ENCODE measurements at places on chromosomes 2 and 18. TPM values are rescaled to one million over a fixed set of nuclear protein-coding genes. Genes with fewer than 3 reads are reported as not detected.

ARL6IP6 gene
- total RNA-seq, result 25.9 TPM

DNA sequence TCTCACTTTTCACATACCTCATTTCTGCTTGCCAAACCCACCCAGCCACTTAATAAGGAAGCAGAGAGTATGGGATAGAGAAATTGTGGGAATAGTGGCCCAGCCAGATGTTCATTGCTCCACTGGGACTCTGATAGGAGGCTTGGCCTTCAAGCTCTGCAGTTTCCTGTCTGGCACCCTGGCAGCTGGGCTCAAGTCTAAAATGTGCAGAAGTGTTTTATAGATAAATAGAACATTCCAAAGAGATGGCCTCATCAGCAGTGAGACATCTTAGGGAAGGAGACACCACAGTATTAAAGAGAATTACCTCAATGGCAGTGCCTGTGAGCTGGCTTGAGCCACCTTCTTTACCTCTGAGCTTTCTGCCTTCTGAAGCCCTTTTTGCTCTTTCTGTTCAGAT lies 24.7 kb downstream of the COPS7B start:
- no peak for DNase-seq

ABCB11 gene
- total RNA-seq, result not detected

GRCh38 chr18:44679914-44680272 lies 795 bp upstream of the SETBP1 start:
- peak; percentile 71 for DNase-seq

DNA sequence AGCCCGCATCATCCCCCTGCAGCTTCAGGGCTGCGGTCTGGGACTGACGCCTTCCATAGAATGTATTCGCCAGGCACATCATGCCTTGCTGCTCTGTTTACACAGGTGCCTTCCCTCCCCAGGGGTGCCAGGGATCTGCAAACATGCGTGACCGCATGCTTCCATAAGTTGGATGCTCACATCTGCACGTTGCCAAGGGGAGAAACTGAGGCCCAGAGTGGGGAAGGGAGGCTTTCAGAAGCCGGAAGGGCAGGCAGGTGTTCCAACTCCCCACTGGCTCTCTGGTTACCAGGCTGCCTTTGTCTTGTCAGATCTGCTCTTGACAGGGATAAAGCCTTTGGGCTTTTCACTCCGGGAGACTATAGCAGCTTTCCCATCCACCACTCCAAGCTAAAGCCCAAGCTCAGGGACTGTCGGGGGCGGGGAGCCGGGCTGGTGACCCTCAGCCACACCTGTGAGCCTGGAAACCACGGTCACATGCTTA lies 125.8 kb upstream of the TNP1 start:
- DNase-seq, result no peak

All from uterus (tissue), 4 donors.